ENCODE measurements at places on chromosomes 2 and 18.

DNA sequence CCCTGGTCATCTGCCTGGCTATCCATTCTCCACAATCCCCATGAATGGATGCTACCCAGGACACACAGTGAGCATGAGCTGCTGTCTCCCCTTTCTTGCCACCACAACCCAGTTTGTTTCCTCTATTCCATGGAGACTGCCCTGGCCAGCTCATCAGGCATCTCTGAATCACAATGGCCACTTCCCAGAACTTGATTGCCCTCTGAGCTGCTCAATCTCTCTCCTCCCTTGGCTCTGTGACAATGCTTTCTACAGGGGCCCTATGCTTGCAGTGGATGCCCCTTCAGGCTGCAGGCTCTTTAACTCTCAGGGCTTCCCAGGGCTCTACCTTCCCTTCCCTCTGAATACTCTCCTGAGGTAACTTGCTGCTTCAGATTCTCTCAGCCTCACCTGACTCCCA is 14.4 kb upstream of the SLC4A5 start:
- DNase-seq = no peak

- DNase-seq = no peak
Observed at GRCh38 chr2:1571477-1572417, 158.5 kb downstream of the TPO start.

GRCh38 chr2:26537069-26537825 is 59.3 kb upstream of the OTOF start:
- no peak for DNase-seq

- DNase-seq = no peak
Observed at GRCh38 chr2:148493822-148494563, 150.6 kb upstream of the EPC2 start.

DNA sequence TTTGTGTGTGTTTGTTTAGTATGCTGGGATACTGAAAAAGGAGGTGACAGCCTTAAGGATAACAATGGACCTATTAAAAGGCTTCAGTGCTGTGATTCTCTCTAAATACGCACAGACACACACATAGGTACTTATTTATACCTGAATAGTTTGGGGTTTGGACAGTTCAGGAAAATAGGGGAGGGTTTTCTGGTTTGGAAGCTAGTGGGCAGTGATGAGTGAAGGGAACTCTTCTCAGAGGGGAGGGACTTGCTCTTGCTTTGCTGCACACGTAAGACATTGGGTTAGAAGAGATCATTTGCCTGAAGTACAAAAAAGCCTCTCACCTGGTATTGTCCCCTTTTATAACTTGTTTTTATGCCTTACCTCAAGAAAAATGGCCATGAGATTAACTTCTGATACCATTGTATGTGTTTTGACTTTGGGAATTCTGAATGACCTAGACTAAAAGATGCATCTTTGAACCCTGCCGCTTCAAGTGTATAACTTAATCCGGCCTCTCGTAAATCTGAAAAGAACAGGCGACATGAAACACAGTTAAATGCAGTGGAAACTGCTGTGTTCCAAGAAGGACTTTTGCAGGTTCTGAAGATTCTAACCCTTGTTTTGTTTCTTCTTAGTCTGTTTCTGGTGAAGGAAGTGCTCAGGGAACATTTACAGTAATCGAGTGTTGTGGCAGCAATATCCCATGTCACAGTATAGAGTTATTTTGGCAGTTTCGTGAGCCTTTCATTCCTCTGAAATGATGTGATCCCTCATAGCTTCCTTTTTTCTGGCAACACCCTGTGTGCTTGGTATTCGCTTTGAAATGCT is 2.5 kb downstream of the CRIM1 start:
- peak; percentile 40 for DNase-seq

GRCh38 chr2:50065835-50066234 is 911.5 kb upstream of the FSHR start:
- DNase-seq = no peak

All from amniotic stem cell (primary cell).